ENCODE measurements at places on chromosomes 4 and X.

GRCh38 chrX:19879181-19879580 is 8.2 kb downstream of the SH3KBP1 start:
- no peak for DNase-seq

DNA sequence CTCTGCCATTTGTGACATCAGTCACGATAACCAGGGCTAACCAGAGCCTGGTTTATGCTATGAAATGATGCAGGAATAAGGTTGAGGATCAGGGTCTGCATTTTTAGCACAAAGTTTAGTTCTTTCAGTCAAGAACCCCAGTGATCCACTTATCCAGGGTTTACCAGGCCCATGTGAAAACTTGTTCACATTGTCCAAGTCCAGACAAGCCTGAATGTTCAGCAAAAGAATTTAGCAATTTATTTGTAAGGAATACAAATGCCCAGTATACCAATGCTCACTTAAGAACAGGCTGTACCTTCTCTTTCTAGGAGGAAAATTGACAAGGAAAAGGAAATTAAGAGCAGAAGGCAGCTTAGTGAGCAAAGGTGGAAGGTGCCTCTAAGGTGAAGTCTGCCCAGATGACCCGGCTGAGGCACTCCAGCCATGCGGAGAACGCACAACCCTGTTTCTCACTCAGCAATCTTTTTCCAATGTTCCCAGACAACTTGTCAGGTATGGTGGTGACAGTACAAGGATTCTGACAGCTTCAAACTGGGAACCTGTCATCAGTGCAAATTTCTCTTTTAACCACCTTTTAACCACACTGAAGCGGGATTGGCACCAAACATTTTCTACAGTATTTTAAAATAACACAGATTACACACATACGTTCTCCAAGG is 54.0 kb downstream of the TBC1D9 start:
- no peak for DNase-seq

GRCh38 chr4:107600436-107600835 is 119.6 kb downstream of the PAPSS1 start:
- DNase-seq, result peak; percentile 64

DNA sequence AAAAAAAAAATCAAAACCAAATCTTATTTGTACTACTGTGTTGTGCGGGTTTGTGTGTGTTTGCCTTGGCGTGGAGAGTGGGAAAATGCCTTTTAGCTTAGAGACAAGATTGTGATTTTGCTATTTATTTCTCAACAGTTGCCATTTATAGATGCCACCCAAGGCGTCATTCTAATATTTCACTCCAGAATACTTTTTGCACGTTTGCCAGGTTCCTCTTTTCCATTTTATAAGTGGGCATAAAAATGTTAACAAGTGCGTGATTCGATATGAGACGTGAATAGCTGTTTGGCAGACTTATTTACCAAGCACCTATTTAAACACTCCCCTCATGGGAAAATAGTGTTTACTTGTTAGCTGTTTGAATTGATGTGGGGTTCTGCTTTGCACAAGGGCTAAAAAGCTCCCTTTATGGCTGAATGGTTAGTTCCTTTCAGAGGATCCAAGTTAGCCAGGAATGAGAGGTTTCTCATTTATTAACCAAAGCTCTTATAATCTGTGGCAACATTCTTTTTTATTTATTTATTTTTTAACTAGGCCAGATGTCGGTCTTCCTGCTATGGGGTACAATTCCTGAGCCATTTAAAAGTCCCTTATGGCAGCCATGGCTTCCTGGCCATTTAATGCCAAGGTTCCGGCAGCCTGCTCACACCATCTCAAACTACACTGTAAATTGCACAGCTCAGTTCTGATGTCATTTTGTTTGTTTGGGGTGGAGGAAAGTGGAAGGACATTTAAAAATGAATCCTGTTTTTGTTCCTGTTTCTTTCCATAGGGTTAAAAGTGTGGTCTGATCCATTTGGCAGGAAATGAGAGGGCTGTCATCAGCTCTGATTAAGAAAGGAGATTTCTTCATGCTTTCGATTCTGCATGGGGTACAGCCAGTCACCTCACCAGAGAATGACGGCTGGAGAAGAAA is 14.6 kb downstream of the SMIM20 start:
- no peak for DNase-seq
